ENCODE measurements at places on chromosomes 7 and 10. TPM values are rescaled to one million over a fixed set of nuclear protein-coding genes. Genes with fewer than 3 reads are reported as not detected.

DNA sequence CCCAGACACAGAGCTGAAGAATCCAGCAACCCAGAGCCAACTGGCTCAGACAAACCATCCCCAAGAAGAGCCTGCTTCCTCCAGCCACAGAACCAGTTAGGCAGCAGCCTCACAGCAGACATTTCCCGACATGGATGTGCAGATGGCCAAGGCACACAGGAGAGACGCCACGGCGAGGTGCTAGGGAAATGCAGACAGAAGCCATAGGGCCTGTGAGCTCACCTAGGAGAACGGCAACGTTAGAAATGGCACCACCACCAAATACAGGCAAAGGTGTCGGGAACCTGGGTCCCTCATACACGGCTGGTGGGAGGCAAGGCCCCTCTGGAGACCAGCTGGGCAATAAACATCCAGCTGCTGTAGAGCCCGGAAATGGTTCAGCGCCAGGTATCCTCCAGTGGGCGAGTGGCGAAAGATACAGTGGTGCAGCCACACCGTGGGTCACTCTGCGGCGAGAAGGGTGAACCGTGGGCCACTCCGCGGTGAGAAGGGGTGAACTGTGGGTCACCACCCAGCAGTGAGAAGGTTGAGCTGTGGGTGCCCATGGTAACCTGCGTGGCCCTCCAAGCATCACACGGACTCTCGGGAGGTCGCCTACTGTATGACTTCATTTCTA, 31.2 kb downstream of the JAKMIP3 start:
- peaks cover 22% of the 10 kb centered on the region for H3K27me3 ChIP-seq
- peaks cover 6% of the 10 kb centered on the region for H3K4me1 ChIP-seq
- H3K27ac ChIP-seq = no peak overlapping the region
- DNase-seq = no peak
- no peaks in the 10 kb centered on the region for H3K36me3 ChIP-seq

DNA sequence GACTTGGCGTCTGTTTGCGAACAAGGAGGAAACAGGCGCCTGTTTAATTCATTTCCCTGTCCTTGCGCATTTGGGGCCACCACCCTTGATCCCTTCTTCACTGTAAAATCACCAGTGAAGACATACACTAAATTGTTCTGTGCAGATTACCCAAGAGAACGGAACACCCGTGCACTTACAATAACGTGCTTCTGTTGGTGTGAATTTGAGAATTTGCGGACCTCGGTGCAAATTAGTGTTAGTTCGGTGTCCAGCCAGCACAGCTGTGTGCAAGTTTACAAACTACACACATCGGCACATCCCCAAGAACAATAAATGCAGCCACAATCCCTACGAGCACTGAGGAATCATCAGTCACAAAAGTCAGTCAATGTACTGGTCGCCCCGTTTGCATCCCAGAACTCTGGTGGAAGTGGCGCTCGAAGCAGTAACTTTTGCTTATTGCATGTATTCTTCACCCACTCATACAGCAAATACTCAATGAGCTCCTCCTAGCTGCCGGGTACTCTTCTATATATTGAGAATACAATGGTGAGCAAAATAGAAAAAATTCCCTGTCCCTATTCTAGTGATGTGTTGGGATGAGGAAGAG, 786 bp upstream of the CNOT4 start:
- DNase-seq = no peak
- no peaks in the 10 kb centered on the region for H3K36me3 ChIP-seq
- no peak overlapping the region for H3K4me3 ChIP-seq
- no peak overlapping the region for H3K27ac ChIP-seq

DNA sequence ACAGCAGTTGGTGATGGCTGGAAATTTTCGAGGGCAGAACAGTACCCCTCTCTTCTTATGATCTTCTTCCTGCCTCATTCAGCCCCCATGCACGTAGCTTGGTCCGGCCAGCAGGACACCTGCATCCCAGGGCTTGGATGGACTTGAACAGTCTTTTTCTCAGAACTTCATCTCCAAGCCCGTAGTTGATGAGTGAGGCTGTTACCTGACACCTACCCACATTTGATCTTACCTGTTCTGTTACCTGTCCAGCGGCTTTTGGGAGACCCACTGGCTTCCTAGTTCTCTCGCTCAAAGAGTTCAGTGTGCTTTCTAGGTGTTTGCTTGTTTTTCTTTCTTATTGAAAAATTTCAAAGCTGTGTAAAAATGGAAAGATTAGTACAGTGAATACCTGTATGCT, 212.2 kb downstream of the CUX1 start:
- no peaks in the 10 kb centered on the region for H3K27me3 ChIP-seq
- H3K4me3 ChIP-seq = no peak overlapping the region
- no peak for DNase-seq
- peaks cover 3% of the 10 kb centered on the region for H3K36me3 ChIP-seq

GRCh38 chr10:116053910-116054309, 219.1 kb downstream of the GFRA1 start:
- no peak for DNase-seq
- H3K27me3 ChIP-seq = no peaks in the 10 kb centered on the region
- no peak overlapping the region for H3K4me3 ChIP-seq
- H3K36me3 ChIP-seq = no peaks in the 10 kb centered on the region
- peaks cover 5% of the 10 kb centered on the region for H3K4me1 ChIP-seq
- H3K27ac ChIP-seq = no peak overlapping the region

AMPH gene
- total RNA-seq = 2.9 TPM

Measured in chondrocyte (in vitro differentiated cells).